ENCODE measurements at places on chromosomes 4 and X. TPM values are rescaled to one million over a fixed set of nuclear protein-coding genes. Genes with fewer than 3 reads are reported as not detected.

Gene USP17L21
- total RNA-seq = not detected

Gene ZNF711
- 0.16 TPM for total RNA-seq

Gene NXF2
- total RNA-seq = not detected

Gene PDLIM3
- 47.0 TPM for total RNA-seq

Gene XAGE2
- total RNA-seq = not detected

Gene FAM9B
- not detected for total RNA-seq

Gene NDP
- total RNA-seq = not detected

Gene GAGE12E
- not detected for total RNA-seq

Gene EIF4E
- total RNA-seq = 227 TPM

Gene FRMPD4
- 0.16 TPM for total RNA-seq

Gene MAGEA1
- not detected for total RNA-seq

Gene CXXC4
- total RNA-seq = under 0.01 TPM

Gene SULT1E1
- 0.97 TPM for total RNA-seq

Gene H2BW2
- total RNA-seq = not detected

Gene SSX7
- total RNA-seq = not detected

Gene ZNF732
- 0.81 TPM for total RNA-seq

Gene HTRA3
- 8.5 TPM for total RNA-seq

Gene TKTL1
- total RNA-seq = 0.31 TPM

Gene BMX
- total RNA-seq = 58.3 TPM

Gene NAP1L5
- 5.2 TPM for total RNA-seq

Gene UNC5C
- total RNA-seq = 0.13 TPM

Gene BCORL1
- 2.4 TPM for total RNA-seq

Gene HAND2
- total RNA-seq = not detected

Gene GAB1
- 15.1 TPM for total RNA-seq
